ENCODE measurements at places on chromosomes 6 and 20. TPM values are rescaled to one million over a fixed set of nuclear protein-coding genes. Genes with fewer than 3 reads are reported as not detected.

- DNase-seq, result no peak
Observed at GRCh38 chr6:88513920-88514319, 347.8 kb upstream of the CNR1 start.

DNA sequence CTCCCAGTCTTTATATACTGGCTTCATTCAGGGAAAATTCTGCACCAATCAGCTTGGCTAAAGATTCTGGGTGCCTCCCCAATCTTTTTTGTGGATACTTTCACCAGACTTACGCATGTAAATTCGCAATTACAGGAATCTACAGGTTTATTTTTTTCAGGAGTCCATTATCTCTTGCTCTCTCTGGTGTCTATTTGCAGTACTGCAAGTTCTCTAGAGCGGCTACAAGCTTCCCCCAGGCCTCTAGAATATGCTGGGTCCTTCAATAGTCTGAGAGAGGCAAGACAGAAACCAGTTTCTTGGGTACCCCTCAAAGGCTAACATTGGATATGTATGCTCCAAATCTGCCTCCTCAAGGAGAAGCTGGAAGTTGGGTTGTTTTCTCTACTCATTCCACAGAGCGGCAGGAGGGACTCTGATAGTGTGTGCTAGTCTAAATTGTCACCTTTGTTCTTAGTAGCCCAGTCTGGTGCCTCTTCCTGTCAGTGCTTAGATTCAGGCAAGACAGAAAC lies 58.5 kb downstream of the SUN5 start:
- DNase-seq, result peak; percentile 59

GRCh38 chr6:109069746-109070145 lies 24.9 kb downstream of the SESN1 start:
- no peak for DNase-seq

DNA sequence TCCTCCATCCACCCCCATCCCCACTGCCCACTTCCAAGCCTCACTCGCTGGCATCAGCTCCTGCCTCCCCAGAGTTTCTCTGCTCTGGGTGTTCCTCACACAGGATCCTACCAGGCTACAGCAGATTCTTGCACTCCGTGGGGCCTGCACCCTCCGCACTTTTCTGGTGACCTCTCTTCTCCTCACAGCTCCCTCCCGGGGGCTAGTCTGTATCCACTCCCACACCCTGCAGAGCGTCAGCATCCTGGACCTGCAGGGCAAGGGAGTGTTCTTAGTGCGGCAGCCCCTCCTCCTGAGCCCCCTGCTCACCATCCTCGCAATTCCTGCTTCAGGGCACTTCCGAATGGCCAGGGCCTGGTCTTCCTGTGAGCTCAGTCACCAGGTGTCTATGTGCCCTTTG lies 224.2 kb downstream of the DLL1 start:
- no peak for DNase-seq

DNA sequence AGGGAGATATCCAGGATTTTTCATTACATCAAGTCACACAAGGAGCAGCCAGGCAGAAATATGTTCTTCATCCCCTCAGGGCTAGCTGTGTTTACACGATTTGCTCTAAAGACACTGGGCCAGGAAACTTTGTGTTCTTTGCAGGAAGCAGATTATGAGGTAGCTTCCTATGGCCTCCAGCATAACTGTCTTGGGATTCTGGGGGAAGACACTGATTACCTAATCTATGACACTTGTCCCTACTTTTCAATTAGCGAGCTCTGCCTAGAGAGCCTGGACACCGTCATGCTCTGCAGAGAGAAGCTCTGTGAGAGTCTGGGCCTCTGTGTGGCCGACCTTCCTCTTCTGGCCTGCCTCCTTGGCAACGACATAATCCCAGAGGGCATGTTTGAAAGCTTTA lies 11.2 kb downstream of the FAM120B start:
- DNase-seq, result no peak

DNA sequence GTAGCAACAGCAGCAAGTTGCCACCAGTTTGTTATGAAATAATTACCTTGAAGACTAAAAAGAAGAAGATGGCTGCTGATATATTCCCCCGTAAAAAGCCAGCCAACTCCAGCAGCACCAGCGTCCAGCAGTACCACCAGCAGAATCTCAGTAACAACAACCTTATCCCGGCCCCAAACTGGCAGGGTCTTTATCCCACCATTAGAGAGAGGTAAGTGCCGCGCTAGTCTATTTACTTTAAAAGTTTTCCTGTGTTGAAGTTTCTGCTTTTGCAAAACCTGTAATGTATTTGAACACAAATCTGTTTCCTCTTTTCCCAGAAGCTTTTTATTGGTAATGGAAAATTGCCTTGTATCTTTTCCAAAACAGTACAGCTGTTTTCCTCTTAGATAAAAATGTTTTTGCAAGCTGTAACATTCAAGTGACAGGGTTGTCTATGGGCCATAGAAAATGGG lies 725 bp downstream of the BTBD3 start:
- DNase-seq, result no peak

SLC24A3 gene
- not detected for total RNA-seq

RIPPLY2 gene
- not detected for total RNA-seq

PAK5 gene
- not detected for total RNA-seq
